ENCODE measurements at places on chromosomes 13 and 19.

DNA sequence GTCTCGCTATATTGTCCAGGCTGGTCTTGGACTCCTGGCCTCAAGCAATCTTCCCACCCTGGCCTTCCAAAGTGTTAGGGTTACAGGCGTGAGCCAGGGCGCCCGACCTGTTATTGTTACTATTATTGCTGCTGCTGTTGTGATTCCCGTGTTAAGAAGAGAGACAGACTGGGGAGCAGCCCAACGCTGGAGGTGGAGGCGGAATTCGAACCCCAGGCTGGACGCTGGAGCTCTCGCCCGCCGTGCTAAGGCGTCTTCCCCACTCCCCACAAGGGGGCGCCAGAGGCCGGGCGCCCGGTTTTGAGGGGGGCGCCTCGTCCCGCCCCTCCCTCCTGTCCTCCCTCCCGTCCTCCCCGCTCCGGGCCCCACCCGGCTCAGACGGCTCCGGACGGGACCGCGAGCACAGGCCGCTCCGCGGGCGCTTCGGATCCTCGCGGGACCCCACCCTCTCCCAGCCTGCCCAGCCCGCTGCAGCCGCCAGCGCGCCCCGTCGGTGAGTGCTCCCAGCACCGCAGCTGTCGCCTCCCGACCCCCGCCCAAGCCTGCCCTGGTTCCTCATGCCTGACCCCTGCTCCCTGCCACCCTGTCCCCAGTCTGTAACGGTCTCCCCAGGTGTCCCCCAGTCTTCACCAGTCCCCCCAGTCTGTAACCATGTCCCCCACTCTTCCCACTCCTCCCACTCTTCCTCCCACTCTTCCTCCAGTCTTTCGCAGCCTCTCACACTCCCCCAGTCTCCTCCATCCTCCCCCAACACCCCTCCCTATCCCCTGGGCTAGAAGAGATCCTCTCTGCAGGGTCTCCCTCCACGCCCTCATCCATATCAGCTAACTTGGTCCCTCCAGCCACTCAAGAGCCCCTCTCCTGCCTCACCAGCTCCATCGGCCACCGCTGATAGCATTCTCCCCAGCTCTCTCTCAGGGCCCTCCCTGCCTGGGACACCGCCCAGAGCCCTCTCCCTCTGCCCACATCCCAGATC lies at the start of gene EHD2:
Gene EHD2 (plus strand): TSS at position 377 of the 976 bp plus-strand sequence. CDS start 3,191 bp downstream, outside the sequence.
- DNase-seq: peak; percentile 84

DNA sequence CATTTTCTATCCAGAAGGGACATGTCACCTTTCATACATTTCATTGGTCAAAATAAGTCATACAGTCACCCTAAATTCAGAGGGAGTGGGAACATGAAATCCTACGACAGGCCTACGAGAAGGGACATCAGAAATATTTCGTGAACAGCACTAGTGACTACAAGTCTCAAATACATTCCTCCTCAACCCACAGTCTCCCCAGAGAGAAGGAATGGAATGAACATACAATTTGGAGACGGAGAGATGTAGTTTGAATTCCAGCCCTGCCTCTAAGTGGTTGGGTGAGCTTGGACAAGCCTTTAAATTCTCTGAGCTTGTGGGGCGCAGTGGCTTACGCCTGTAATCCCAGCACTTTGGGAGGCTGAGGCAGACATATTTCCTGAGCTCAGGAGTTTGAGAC lies 9.9 kb downstream of the SERTM1 start:
- DNase-seq: no peak

GRCh38 chr13:34364633-34365032 lies 546.7 kb downstream of the RFC3 start:
- no peak for DNase-seq

DNA sequence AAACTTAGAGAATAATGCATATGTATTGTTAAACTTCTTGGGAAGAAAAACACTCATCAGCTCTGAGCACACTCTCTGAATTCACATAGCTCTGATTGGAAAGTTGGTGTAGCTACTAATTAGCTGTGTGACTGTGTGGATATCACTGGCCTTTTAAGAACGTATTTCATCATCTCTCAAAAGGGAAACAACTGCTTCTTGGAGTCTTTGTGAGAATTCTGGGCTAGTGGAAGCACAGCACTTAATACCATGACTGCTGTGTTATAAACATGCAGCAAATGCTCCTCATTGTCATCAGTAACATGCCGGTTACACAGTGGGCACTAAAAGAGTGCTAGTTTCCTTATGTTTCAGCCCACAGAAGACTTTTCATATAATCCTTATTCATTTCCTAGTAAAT lies 220.9 kb upstream of the CSNK1A1L start:
- no peak for DNase-seq

DNA sequence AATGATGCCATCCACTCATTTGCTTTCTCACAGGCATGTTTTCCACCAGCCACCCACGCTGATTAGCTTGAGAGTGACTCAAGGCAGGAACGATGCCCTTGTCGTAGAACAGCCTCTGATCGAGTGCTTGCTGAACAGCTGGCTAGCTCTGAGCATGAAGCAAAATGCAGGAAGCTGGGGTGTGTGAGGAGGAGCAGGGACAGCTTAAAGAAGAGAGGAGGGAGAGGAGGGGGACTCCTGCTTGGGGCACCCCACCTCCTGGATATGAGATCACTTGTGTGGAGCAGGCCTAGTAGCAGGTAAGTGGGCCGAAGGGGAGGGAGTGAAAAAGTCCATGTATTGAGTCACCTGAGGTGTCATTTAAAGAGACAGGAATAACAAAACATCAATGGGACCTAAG lies 48.8 kb downstream of the IRS2 start:
- no peak for DNase-seq

DNA sequence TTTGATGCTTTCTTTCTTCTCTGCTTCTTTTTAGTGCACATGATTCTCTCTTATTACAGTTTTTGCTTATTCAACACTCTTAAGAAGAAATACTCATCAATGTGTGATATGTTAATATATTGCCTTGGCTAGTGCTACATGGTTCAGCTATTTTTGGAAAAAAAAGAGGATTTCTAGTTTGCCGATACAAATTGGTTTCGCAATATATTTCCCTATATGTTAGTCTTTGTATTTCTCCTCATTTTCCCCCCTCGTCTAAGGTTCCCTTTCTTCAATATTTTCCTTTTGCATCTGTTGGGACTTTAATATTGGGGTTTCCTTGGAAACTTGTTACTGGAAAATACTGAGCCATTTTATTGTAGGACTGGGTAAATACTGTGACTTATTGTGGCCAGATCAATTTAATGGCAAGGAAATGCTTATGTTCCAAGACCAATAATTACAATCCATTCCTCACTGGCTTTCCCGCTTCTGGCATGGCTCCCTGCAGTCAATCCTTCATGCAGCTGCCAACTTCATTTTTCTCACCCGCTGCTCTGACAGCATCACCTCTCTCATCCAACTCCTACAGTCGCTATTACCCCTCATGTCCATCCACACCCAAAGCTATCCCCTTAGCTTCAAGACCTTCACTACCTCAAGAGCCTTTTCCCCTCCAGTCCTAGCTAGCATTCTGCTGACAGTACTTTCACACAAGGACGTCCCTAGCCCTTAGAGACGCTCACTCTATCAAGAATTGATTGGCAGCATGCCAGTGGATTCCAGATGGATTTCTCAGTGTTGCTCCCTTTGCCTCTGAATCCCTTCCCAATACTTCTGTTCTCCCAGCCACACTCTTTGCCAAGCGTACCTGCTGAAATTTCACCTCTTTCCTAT lies 280.1 kb upstream of the TMTC4 start:
- no peak for DNase-seq

- no peak for DNase-seq
These were observed 394.2 kb downstream of the ITGBL1 start for GRCh38 chr13:101846701-101847100.

DNA sequence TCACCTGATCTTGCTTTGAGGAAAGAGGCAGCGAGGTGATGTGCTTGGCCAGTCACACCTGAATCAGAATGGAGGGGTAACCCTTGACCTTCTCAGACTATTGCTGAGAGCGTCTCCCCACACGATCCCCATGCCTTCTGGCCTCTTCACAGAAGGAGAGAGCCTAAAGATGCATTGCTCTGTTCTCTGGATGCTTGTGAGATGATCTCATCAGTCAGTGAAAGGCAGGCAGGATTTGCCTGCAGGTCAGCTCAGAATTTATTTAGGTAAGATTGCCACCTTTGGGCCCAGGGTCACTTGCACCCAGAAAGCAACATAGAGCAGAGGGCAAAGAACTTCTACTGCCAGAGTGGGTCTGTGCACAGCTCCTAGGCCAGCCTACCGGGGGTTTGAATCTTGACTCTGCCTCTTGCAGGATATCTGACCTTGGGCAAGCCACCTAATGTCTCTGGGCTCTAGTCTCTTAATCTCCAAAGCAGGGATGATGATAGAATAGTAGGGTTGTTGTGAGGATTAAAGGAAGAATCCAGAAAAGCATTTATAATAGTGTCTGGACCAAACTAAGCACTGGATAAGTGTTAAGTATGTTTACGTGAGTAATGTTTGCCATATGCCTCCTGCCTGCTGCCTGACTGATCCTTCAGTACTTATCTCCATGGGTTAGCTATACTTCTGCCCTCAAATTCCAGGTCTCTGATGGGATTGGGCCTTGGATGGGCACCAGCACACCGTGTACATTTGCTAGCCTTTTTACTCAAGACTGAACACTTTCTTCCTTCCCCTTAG lies 8.4 kb upstream of the FLT1 start:
- no peak for DNase-seq

- DNase-seq: no peak
These were observed 2.0 kb downstream of the TTC9B start for GRCh38 chr19:40216013-40216776.

GRCh38 chr13:22937953-22938352 lies 242.8 kb upstream of the SGCG start:
- DNase-seq: no peak

DNA sequence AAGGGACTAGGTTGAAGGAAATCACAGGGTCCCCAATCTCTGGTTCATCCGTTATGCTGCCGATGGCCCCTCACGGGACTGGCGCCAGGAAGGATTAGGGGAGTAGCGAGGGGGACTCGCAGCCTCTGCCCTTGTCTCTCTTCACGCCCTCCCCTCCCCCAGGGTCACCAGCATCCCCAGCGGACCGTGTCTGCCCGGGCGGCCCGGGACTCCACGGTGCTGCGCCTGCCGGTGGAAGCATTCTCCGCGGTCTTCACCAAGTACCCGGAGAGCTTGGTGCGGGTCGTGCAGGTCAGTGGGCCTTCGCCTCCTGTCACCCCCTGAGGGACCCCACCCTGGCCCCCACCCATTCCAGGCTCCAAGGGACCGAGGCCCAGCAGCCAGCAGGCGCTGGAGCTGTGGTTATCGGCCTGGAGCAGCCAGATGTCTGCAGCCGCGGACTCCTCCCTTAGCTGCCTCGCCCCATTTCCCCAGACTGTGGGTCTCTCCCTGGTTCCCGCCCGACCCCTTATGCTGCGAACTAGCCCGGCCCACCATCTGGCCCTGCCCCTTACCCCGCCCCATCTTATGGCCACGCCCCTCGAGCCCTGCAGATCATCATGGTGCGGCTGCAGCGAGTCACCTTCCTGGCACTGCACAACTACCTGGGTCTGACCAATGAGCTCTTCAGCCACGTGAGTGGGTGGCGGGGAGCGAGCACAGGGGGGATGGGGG lies 5.4 kb downstream of the PNPLA6 start:
- no peak for DNase-seq

GRCh38 chr13:91722267-91722884 lies 324.0 kb downstream of the GPC5 start:
- DNase-seq: no peak

DNA sequence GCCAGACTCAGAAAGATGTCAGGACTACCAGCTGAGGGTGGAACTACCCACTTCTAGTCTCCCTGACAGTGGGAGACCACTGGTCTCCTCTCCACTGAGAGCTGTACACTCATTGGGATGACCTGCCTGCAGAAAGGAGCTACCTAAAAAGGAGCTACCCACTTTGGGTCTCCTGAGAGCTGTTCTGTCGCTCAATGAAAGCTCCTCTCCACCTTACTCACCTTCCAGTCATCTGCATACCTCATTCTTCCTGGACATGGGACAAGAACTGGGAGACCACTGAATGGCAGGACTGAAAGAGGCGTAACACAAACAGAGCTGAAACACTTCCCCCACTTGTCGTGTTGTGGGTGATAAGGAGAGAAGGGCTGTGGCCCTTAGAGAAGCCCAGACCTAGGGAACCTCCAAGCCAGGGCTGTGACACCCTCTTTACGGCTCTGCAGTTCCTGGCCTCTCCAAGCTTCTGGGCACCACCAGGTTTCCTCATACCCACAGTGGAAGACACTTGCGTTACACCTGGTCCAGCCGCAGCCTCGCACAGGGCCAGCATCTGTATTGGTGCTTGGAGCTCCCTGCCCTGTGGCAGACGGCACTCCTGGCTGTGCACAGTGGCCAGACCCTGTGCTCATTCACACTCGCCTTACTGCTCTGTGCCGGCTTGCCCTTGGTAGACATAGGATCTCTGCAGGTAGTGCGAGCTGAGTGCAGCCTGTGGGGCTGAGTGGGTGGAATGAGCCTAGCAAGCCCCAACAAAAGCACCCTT lies 54.9 kb upstream of the SLITRK6 start:
- DNase-seq: no peak

DNA sequence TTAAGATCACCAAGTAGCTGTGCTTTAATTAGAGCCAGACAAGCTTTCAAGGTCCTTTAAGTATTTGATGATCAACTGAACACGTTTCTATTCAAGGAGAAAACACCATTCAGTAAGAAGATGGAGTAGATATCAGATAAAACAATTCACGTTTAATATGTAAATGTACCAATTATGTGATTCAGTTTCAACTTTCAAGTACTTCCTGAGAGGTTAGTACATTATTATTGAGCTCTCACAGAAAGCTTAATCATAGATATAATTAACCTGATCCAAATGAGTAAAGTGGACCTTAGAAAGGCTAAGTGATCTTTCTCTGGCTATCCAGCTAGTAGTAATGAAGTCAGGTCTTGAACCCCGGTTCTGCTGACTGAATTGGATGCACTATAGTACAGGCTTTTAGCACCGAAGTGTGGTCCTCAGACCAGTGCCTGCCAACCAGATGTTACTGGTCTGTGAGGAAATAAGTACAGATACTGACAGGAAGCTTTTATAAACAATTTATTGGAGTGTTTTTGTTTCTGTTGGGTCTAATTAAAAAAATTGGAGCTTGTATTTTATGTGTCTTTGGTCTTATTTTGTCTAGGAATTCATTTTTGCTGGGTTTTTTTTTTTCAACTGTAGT lies 10.2 kb downstream of the CLN5 start:
- DNase-seq: no peak

GRCh38 chr13:73742982-73743381 lies 391.2 kb downstream of the KLF12 start:
- DNase-seq: no peak

DNA sequence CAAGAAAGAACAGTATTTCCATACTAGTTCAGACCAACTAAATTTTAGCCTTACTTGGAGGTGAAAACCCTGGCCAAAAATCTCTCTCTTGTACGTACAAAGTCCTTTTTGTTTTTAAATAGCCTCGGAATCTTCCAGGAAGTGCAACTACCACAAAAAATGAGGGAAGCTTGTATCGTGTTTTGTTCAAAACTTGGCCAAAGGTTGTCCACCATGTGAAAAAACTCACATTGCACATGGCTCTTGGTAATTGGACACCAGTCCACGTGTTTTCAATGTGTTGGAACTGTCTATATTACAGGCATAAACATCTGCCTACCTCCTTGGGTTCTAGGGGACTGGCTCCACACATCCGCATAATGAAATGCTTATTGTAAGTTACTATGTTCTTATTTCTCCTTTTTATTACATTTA lies 15.2 kb upstream of the STRN4 start:
- DNase-seq: no peak
